ENCODE measurements at places on chromosomes 3 and 15.

DNA sequence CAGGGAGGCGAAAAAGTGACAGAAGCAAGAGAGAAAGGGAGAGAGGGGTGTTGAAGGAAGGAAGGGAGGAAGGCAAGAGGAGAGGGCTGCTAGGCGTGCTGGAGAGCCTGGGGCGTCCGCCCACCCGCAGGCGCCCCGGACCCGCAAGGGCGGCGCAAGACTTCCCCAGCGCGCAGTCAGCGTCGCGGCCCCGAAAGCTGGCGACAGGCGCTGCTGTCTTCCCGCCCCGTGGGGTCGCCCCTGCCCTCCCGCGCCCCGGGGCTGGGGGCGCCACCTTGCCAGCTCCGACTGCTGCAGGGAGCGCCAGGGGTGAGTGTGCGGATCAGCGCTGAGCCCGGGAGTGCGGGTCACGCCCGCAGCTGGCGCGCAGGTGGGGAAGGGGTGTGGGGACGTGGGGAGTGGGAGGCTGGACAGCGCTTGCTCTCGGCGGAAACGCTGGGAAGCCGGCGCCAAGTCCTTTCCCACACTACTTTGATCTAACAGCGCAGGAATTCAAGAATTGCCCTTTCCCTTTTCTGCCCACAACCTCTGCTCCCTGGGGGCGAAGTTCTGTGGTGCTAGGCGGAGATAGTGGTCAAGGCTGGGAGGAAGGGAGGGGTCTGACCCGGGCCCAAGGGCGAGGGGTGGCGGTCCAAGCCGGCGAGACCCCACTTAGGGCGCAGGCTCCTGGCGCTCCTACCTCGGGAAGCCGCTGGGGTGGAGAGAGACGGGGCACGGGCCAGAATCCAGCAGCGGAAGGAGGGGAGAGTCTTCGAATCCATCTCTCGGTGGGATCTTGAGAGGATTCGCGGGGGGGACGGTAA, 266.1 kb downstream of the CGGBP1 start:
- no peak for DNase-seq
- no peaks in the 10 kb centered on the region for H3K4me1 ChIP-seq
- peaks cover 14% of the 10 kb centered on the region for H3K27me3 ChIP-seq

DNA sequence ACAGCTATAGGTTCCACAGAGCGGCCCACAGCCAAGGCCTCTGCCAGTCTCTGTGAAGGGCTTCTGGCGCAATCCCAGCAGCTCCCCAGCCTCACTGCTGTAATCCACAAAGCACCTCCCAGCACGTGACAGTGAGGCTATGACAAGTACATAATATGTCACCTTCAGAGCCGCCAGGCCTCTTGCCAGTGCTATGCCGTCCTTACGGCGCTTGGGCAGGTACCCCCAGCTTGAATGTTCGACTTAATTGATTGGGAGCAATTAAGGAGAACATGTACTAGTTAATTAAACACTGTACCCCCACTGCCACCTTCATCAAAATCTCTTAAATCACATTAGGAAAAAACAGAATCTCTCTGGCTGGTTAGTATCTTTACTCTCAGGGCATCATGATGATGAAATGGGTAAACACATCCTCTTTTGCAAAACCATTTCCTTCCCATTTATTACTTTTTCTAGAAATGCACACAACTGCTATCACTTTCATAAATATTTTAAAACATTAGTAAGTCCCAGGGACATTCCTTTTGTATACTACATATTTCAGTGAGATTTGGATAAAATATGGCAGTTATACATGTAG, 169.9 kb downstream of the XXYLT1 start:
- no peak overlapping the region for H3K4me3 ChIP-seq
- DNase-seq, result peak; percentile 90
- no peaks in the 10 kb centered on the region for H3K36me3 ChIP-seq
- peak overlapping the region; percentile 34 for H3K27ac ChIP-seq
- no peaks in the 10 kb centered on the region for H3K27me3 ChIP-seq

- peak overlapping the region; percentile 81 for H3K4me3 ChIP-seq
- H3K36me3 ChIP-seq, result no peaks in the 10 kb centered on the region
- peak; percentile 68 for DNase-seq
- peaks cover 56% of the 10 kb centered on the region for H3K4me1 ChIP-seq
Measured at GRCh38 chr15:65791335-65792137, 557 bp downstream of the DENND4A start.

GRCh38 chr3:95462161-95462560, 1352.2 kb upstream of the EPHA6 start:
- no peak overlapping the region for H3K4me3 ChIP-seq
- no peaks in the 10 kb centered on the region for H3K27me3 ChIP-seq
- no peaks in the 10 kb centered on the region for H3K4me1 ChIP-seq
- no peak overlapping the region for H3K27ac ChIP-seq
- H3K36me3 ChIP-seq, result no peaks in the 10 kb centered on the region

DNA sequence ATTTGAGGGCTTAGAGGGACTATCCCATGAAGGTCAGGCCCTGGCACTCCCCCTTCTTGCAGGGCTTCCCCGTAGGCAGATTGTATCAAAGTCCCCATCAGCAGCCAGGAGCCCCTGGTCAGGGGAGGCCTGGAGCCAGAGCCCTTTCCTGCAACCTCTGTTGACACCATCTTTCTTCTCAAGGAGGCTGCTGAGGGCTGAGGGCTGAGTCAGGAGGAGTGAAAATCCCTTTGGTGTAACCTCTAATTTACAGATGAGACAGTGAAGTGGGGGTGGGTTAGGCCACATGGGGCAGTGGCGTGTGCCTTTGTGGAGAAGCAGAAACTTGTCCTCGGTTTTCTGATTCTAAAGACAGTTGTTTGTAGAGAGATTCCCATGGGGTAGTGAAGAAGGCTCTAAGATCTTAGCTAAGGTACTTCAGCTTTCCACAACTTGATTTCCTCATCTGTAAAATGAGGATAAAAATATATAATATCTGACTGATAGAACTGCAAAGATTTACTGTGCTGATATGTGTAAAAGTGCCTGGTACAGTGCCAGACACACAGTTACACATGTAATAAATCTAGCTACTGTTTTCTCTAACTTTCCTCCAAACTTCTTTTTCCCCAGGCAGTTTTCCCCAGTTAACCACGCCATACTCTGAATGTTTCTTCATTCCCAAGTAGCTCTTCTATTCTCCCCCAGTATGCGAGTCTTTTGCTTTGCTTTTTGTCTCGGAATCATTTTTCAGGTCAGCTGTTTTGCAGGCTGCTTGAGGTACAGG, 249.4 kb upstream of the TPM1 start:
- no peaks in the 10 kb centered on the region for H3K27me3 ChIP-seq
- no peak overlapping the region for H3K27ac ChIP-seq
- no peak for DNase-seq
- H3K36me3 ChIP-seq, result peaks cover 23% of the 10 kb centered on the region
- H3K4me3 ChIP-seq, result no peak overlapping the region

DNA sequence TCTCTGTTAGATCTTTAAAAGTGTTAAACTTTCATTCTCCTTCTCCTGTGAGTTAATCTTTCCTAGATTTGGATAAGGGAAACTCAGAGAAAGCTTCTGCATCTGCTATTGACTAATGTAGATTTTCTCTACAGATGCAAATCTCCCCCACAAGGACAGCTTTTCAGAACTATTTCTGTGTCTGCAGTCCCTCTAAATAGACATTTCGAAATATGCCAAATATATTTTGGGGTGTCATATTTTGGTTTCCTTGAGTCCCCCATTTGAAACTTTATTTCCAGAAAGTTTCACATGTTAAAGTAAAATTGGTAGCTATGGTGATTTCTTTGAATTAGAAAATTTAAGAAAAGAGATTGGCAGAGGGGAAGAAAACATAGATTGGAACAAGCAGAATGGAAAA, 852.3 kb upstream of the ALCAM start:
- no peak overlapping the region for H3K4me3 ChIP-seq
- no peak for DNase-seq
- no peaks in the 10 kb centered on the region for H3K4me1 ChIP-seq
- no peak overlapping the region for H3K27ac ChIP-seq

- no peaks in the 10 kb centered on the region for H3K27me3 ChIP-seq
- DNase-seq, result no peak
- H3K27ac ChIP-seq, result no peak overlapping the region
- H3K4me3 ChIP-seq, result no peak overlapping the region
- H3K36me3 ChIP-seq, result no peaks in the 10 kb centered on the region
Measured at GRCh38 chr15:83659417-83659812, 5.5 kb downstream of the ADAMTSL3 start.

- no peaks in the 10 kb centered on the region for H3K27me3 ChIP-seq
- H3K27ac ChIP-seq, result no peak overlapping the region
- H3K36me3 ChIP-seq, result no peaks in the 10 kb centered on the region
- H3K4me1 ChIP-seq, result no peaks in the 10 kb centered on the region
Measured at GRCh38 chr3:11764931-11765363, 81.7 kb downstream of the TAMM41 start.

DNA sequence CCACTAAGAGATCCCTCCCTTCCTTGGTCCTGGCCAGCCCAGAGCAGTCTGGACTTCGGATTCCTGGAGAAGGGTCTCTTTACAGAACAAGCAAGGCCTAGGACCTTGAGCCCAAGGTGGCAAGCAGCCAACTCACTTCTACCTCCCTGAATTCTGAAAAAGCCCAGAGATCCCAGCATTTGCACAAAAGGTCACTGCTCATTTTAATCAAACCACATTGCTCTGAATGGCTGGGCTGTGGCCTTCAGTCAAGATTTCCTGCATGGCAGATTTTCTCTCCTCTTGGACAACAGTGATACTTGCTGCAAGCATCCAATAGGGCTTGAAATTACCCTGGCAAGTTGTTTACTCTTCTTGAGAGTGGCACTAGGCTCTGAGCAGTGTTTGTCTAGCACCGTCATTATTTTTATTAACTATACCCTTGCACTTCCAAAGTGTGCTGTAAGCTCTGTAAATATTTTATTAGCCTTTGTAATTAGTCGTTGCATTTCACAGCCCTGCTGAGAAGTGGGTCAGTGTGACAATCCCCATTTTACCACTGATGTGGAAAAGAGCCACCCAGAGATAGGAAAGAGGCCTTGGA, 274.7 kb upstream of the CTNNB1 start:
- H3K27me3 ChIP-seq, result no peaks in the 10 kb centered on the region
- no peaks in the 10 kb centered on the region for H3K4me1 ChIP-seq
- H3K27ac ChIP-seq, result no peak overlapping the region
- DNase-seq, result no peak

GRCh38 chr3:158775426-158776410, 26.1 kb upstream of the MFSD1 start:
- no peak for DNase-seq
- no peak overlapping the region for H3K27ac ChIP-seq
- H3K27me3 ChIP-seq, result no peaks in the 10 kb centered on the region
- H3K4me3 ChIP-seq, result no peak overlapping the region
- no peaks in the 10 kb centered on the region for H3K4me1 ChIP-seq

DNA sequence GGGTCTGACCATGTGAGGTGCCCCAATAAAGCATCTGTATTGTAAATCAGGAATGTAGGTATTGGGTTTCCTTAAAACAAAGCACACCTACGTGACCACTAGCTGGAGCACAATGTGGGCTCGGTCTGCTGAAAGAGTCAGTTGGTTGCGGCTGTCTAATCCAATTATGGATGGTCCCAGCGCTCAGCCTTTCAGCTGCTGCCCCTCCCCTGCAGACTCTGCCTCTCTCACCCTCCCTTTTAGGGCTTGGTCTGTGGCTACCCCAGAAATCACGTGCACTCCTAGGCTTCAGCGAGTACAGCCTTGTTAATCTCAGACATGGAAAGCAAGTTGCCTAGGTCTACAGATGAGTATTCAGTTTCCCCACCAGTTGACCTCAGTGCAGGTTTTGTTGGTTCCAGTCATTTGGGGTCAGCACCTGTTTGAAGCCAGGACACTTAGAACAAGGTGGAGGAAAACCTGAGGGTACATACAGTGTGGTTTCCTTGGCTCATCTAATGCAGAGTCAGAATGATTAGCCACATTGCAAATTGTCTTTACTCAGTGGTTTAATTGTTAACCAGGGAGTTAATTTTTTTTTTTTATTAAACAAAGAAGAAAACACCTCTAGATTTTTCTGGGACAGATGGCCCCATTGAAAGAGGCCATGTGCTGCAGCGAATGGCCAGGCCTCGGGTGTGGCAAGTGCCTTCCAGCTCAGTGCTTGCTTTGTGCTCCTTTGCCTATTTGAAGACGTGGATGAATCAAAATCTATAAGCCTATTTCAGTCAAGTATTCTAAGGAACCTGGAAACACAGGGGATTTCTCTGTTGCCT, 137.7 kb downstream of the IGF1R start:
- H3K27ac ChIP-seq, result peak overlapping the region; percentile 55
- DNase-seq, result peak; percentile 56
- H3K4me1 ChIP-seq, result peaks cover 65% of the 10 kb centered on the region

DNA sequence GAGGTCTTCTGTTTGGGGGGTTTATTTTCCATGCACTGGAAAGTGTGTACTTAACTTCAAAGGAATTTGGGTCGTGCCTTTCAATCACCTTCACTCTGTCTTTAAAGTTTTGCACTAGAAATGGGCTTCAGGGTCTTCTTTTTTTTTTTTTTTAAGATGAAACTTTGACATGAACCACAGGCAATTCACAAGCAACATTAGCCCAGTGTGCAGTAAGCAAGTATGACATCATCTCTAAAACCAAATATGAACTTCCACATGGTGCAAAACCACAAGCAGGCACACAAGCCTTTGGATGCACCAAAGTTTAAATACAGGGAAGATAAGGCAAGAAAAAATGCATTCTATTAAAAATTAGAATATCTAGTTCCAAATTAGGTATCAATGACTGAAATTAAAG, 381.9 kb downstream of the ERC2 start:
- H3K4me3 ChIP-seq, result no peak overlapping the region
- H3K27ac ChIP-seq, result no peak overlapping the region
- no peaks in the 10 kb centered on the region for H3K27me3 ChIP-seq
- H3K36me3 ChIP-seq, result no peaks in the 10 kb centered on the region
- H3K4me1 ChIP-seq, result no peaks in the 10 kb centered on the region

- peaks cover 72% of the 10 kb centered on the region for H3K4me1 ChIP-seq
- H3K27ac ChIP-seq, result peak overlapping the region; percentile 73
- H3K4me3 ChIP-seq, result peak overlapping the region; percentile 9
- DNase-seq, result peak; percentile 85
Measured at GRCh38 chr15:67125589-67126502, 60.4 kb downstream of the SMAD3 start.

GRCh38 chr15:25862071-25862471, 1.1 kb downstream of the ATP10A start:
- peaks cover 30% of the 10 kb centered on the region for H3K27me3 ChIP-seq
- H3K4me3 ChIP-seq, result peak overlapping the region; percentile 54
- no peaks in the 10 kb centered on the region for H3K36me3 ChIP-seq

DNA sequence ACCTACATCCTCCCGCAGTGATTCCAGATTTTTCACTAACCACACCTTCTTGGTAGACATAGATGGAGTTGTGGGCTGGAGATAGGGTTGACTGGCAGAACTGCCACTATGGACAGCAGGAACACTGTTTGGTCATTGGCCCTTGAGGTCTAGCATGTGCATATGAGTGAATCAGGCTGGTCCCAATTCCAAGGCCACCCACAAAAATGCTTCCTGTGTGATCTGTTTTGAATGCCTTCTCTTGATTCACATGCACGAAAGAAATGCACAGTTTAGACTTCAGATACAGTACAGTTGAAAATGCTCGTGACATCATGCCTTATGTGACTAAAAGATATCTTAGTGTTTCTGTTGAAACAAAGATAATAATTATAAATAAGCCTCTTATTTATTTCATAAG, 285.8 kb upstream of the SEMA6D start:
- no peaks in the 10 kb centered on the region for H3K36me3 ChIP-seq
- H3K4me1 ChIP-seq, result no peaks in the 10 kb centered on the region
- H3K27ac ChIP-seq, result no peak overlapping the region
- H3K27me3 ChIP-seq, result no peaks in the 10 kb centered on the region

GRCh38 chr3:120743556-120744195, 1.1 kb downstream of the GTF2E1 start:
- H3K27me3 ChIP-seq, result no peaks in the 10 kb centered on the region
- H3K4me1 ChIP-seq, result no peaks in the 10 kb centered on the region
- no peak for DNase-seq
- no peaks in the 10 kb centered on the region for H3K36me3 ChIP-seq
- H3K4me3 ChIP-seq, result peak overlapping the region; percentile 85

GRCh38 chr15:31487811-31488436, 161.3 kb downstream of the KLF13 start:
- no peaks in the 10 kb centered on the region for H3K27me3 ChIP-seq
- no peaks in the 10 kb centered on the region for H3K4me1 ChIP-seq
- no peak overlapping the region for H3K27ac ChIP-seq
- no peak for DNase-seq
- H3K36me3 ChIP-seq, result no peaks in the 10 kb centered on the region

Data from heart left ventricle (tissue), 16 donors.